ENCODE measurements at places on chromosomes 16 and 17.

- no peak for DNase-seq
Observed at GRCh38 chr17:78781893-78782304, at the start of gene CYTH1. CYTH1 (minus strand) TSS chr17:78782273; CDS start chr17:78782223, 50 bp downstream.

- DNase-seq: no peak
Observed at GRCh38 chr17:74049167-74049966, 154.1 kb upstream of the RPL38 start.

GRCh38 chr16:54351171-54351570 is 64.6 kb upstream of the IRX3 start:
- DNase-seq: no peak

- DNase-seq: no peak
Observed at GRCh38 chr17:2468270-2468669, 43.4 kb downstream of the METTL16 start.

- no peak for DNase-seq
Observed at GRCh38 chr16:89237733-89238132, 20.2 kb downstream of the ZNF778 start.

GRCh38 chr17:15920758-15921239 is 24.1 kb upstream of the ADORA2B start:
- DNase-seq: no peak

- no peak for DNase-seq
Observed at GRCh38 chr16:3950343-3951193, 70.1 kb upstream of the CREBBP start.

DNA sequence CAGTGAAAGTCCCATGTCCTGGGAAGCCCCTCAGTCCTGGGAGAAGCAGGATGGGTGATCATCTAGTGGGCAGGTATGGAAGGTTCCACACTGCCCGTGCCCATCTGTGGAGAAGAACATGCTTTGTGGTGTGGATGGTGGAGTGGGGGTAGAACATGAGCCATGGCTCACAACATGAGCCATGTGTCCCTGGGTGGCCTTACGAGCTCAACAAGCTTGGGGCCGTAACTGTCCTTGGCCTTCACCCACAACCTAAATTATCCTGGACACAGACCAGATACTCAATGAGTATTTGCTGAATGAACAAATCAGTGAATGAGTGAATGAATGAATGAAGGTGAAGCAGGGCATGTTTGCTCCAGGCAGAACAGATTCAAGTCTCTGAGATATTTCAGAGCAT is 13.5 kb downstream of the SOX8 start:
- DNase-seq: no peak

- DNase-seq: no peak
Observed at GRCh38 chr16:17053536-17054160, 417.1 kb downstream of the XYLT1 start.

GRCh38 chr17:58974354-58974753 is 132.3 kb downstream of the TRIM37 start:
- no peak for DNase-seq

DNA sequence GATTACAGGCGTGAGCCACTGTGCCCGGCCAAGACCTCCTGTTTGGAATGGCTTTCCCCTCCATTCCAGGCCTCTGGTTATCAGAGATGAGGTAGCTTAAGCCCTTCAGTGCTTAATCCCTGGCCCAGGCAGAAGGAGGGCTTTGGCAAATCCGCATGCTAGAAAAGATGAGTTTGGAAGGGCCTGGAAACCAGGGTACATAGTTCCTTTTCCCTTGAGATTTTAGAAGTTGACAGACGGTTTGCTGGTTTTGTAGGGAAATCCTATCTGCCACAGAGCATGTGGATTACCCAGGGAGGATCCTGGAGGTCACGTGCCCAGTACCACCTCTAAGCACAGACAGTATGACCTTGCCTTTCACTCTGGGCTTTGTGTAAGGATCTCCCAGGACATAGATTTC is 114.7 kb upstream of the CACNG3 start:
- DNase-seq: no peak

- peak; percentile 100 for DNase-seq
Observed at GRCh38 chr16:22190081-22190775, 15.8 kb upstream of the EEF2K start.

DNA sequence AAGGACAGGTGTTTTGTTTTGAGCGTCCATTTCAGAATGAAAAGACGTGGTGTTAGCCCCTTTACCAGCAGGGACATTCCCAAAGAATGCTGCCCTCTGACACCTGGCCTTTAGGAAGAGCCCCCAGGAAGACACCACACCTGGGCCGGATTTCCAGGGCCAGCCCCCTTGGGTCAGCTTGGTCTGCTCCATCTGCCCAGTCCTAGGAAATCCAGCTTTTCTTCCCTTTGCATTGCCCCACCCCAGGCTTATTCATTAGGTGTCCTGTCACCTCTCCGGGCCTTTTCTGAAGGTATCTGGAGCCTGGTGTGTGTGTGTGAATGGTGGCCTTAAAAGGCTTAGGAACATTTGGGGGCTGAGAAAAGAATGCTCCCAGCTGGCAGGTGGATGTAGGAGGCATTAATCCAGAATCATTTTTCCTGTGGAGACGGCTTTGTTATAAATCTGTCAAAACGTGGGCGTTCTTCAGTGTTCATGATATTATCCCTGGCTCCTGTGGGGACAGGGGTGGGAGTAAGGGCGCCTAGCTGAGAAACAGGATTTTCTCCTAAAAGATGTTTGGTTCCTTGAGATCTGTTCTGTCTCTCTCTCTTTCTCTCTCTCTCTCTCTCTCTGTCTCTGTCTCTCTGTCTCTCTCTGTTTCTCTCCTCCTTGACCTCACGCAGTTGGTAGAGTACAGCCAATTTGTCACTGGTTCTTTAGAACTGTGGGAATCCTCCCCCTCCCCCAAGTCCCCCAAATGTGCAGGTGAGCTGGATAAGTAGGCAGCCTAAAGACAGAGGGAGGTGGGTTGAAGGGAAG is 84.0 kb downstream of the NTN1 start:
- no peak for DNase-seq

GRCh38 chr17:60388742-60389141 is 3.2 kb downstream of the USP32 start:
- DNase-seq: no peak

DNA sequence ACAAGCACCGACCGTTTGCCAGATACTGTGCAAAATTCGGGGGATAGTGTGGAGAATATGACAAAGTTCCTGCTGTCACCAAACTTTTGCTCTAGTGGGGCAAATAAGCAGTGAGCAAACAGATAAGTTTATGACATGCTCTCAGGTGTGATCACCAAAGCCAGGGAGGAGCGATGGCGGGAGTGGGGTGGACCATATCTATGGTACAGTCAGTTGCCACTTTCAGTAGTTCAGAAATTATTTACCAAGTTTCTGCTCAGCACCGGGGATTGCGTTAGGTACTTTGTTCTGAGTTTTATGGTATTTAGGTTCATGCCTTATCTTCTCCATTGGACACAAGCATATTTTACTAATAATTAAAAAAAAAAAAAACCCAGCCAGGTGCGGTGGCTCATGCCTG is 11.9 kb downstream of the MSI2 start:
- no peak for DNase-seq

DNA sequence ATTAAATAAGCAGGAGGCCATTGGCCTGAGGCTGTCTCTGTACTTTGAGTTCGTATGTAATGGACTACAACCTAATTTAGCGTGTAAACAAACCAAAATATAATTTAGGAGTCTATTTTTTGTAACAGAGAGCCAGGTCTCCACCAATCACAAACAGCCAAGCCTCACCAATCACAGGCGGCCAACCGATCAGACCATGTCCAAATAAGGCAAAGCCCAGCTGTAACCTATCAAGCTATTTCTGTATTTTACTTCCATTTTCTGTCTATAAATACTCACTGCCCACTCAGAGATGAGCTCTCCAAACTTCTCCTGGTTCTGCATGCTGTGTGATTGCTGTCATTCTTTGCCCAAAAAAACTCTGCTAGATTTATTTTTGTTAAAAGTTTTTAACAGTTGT is 322.7 kb downstream of the NPIPA8 start:
- no peak for DNase-seq

DNA sequence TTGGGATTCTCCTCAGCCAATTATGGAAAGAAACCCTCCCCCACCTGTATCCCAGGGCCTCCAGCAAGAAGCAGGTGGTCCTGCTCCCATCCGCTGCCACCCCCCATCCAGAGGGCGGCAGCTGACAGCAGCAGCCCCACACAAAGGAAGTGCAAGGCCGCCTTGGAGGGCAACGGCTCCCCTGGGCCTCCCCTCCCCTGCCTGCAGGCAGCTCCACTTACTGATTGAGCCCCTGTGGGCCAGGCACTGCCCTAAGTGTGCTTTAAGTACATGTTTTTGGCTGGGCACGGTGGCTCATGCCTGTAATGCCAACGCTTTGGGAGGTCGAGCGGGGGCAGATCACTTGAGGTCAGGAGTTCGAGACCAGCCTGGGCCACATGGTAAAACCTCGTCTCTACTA is 257.6 kb downstream of the PARN start:
- DNase-seq: no peak

- no peak for DNase-seq
Observed at GRCh38 chr16:82265809-82266208, 95.8 kb upstream of the MPHOSPH6 start.

DNA sequence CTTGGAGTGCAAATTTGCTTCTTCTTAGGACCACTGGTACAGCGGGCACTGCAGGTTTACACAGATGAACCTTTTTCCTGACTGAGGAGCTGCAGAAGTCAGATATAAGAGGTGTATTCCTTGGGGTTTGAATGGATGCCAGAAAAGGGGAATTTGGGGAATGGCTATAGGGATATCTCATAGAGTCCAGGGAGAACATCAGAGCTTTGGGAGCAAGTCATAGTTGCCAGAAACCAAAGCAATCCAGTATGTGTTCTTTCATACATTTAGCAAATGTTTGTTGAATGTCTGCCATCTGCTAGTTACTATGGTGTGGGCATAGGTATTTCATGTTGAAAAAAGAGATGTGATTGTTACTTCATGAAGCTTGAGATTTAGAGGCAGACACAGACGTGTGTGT is 46.8 kb downstream of the MAP2K4 start:
- no peak for DNase-seq

- no peak for DNase-seq
Observed at GRCh38 chr16:35192993-35193392, 1733.6 kb downstream of the TP53TG3F start.

Measured in activated CD4-positive, alpha-beta T cell treated with anti-CD3 and anti-CD28 coated beads for 24 hours (primary cell).